ENCODE measurements at places on chromosomes 12 and 14. TPM values are rescaled to one million over a fixed set of nuclear protein-coding genes. Genes with fewer than 3 reads are reported as not detected.

The APOF gene
- not detected for total RNA-seq

The ADAM21 gene
- 0.12 TPM for total RNA-seq

The ANG gene
- not detected for total RNA-seq

The KRT74 gene
- not detected for total RNA-seq

The KLRB1 gene
- total RNA-seq: 55.5 TPM

The SMIM41 gene
- not detected for total RNA-seq

The PCBP2 gene
- total RNA-seq: 707 TPM

The GNPNAT1 gene
- total RNA-seq: 6.9 TPM

The GAS2L3 gene
- total RNA-seq: not detected

The BIN2 gene
- 196 TPM for total RNA-seq

The KRT78 gene
- total RNA-seq: not detected

The SLC25A47 gene
- total RNA-seq: not detected

The STAB2 gene
- not detected for total RNA-seq

The OR10G3 gene
- total RNA-seq: not detected

The TAS2R42 gene
- not detected for total RNA-seq

The RIN3 gene
- 104 TPM for total RNA-seq

The PMCH gene
- total RNA-seq: 1.6 TPM

The AKAP3 gene
- total RNA-seq: 7.9 TPM

The DPPA3 gene
- total RNA-seq: not detected

The CFAP73 gene
- total RNA-seq: not detected

The SLC38A4 gene
- total RNA-seq: not detected

The DUSP16 gene
- 64.6 TPM for total RNA-seq

The OR4K17 gene
- not detected for total RNA-seq

The TUBA1B gene
- 174 TPM for total RNA-seq

The HELB gene
- 66.4 TPM for total RNA-seq

The YY1 gene
- 74.2 TPM for total RNA-seq

The NINJ2 gene
- total RNA-seq: 2.5 TPM

The CARMIL3 gene
- total RNA-seq: 0.40 TPM

The ENDOU gene
- total RNA-seq: not detected

The UBE2N gene
- 79.2 TPM for total RNA-seq

The KRT85 gene
- total RNA-seq: not detected

The JPH4 gene
- total RNA-seq: not detected

The OTOGL gene
- total RNA-seq: not detected

The CHPT1 gene
- 13.8 TPM for total RNA-seq

The NGB gene
- total RNA-seq: not detected

The CLSTN3 gene
- 49.2 TPM for total RNA-seq

The TNFAIP2 gene
- total RNA-seq: 2.0 TPM

The FAR2 gene
- total RNA-seq: 6.8 TPM

The COCH gene
- total RNA-seq: 0.77 TPM

The INHBC gene
- 0.18 TPM for total RNA-seq

The ZFHX2 gene
- total RNA-seq: 1.3 TPM

The GALNT8 gene
- 2.9 TPM for total RNA-seq

The DPY19L2 gene
- 2.9 TPM for total RNA-seq

The CCDC196 gene
- not detected for total RNA-seq

The PTCSC3 gene
- total RNA-seq: not detected

The SAMD4A gene
- 3.6 TPM for total RNA-seq

The SYNDIG1L gene
- total RNA-seq: not detected

The C1S gene
- 1.5 TPM for total RNA-seq

The MYH6 gene
- not detected for total RNA-seq

The TAS2R13 gene
- 1.2 TPM for total RNA-seq

The P2RX2 gene
- not detected for total RNA-seq

The LHX5 gene
- total RNA-seq: not detected

The NRL gene
- total RNA-seq: 3.4 TPM

Data from T-cell (primary cell).